ENCODE measurements at places on chromosomes 2 and 18.

GRCh38 chr18:54749291-54749690 lies 79.0 kb upstream of the RAB27B start:
- DNase-seq: no peak

- DNase-seq: no peak
Measured at GRCh38 chr18:23088310-23088709, 47.0 kb upstream of the CABLES1 start.

- DNase-seq: no peak
Measured at GRCh38 chr2:240689975-240690374, 1.7 kb upstream of the AQP12A start.

- DNase-seq: no peak
Measured at GRCh38 chr2:53739032-53739431, 28.6 kb upstream of the CHAC2 start.

GRCh38 chr18:56645415-56646016 lies 5.6 kb upstream of the WDR7 start:
- peak; percentile 44 for DNase-seq

DNA sequence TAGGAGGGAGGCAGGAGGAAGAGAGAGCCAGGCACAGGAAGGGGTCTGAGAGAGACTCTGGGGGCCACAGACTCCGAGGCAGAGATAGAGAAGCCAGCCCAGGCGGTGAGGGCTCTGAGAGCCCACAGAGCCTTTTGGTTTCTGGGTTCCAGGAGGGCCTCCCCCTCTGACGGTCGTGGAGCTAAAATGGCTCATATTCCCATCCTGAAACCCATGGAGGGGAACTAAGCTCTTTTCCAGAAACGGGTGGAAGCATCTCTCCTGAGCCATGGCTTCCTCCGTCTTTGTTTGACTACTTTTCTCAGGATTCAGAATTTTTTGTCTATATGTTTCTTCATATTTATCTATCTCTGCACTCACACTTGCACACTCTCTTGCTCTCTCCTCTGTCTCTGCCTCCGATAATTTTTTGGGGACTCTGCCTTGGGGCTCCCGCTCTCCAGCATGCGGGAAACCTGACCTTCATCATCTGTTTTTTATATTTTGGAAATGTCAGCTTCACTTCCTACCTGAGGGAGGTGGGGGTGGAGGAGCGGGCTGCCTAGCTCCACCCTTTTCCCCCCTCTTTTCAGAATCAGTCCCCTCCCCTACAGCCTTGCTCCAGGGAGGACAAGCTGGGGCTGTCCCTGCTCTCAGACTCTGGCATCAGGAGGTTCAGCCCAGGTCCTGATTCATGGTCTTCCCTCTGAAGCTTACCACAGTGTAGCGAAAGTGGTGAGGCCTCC lies 5.0 kb upstream of the PKDCC start:
- DNase-seq: no peak

DNA sequence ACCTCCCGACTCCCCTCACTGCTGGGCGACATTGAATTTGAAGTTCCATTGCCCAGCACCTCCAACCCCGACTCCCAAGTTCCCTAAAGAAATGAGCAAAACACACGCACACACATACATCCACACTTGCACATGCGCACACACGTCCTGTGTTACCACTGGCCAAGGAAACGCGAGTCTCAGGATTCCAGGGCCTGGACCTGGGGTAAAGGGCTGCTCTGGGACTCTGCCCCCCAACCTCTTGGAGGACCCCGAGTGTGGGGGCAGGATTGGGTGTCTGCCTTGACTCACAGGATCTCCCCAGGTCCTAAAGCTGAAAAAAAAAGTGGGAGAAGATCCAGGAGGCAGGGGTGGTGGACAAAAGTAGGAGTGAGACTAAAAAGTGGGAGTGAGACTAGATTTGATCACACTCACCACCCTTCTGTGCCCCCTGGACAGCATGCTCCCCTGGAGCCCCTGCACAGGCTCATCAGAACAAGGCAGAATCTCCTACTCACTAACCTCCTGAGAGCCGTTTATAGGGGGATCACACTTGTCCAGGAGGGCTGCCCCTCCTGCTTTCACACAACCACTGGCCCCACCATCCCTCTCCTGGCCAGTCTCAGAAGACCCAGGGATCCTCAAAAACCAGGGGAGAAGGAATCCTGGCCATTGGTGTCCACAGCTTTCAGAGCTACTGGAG lies 202.2 kb downstream of the TNS1 start:
- no peak for DNase-seq

GRCh38 chr18:58662118-58662517 lies 9.1 kb upstream of the MALT1 start:
- no peak for DNase-seq

GRCh38 chr2:241286348-241287090 lies 29.0 kb downstream of the HDLBP start:
- DNase-seq: no peak

DNA sequence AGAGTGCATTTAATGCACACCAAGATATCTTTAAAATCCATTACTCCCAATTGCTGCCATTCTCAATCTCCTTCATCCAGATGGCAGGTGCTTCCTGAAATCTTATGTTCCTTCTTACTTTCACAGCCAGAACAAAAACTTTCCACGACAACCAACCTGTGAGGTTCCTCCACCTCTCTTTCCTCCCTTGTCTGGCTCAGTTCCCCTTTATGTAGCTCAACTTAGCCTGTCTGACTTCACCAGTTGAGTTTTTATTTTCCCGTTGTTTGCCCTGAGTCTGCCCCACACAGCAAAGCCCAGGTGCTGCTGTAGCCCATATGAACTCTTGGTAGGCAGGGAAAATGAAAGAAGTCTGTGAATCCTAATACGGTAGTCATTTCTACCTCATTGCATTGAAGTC lies 112.5 kb downstream of the MREG start:
- DNase-seq: peak; percentile 15

DNA sequence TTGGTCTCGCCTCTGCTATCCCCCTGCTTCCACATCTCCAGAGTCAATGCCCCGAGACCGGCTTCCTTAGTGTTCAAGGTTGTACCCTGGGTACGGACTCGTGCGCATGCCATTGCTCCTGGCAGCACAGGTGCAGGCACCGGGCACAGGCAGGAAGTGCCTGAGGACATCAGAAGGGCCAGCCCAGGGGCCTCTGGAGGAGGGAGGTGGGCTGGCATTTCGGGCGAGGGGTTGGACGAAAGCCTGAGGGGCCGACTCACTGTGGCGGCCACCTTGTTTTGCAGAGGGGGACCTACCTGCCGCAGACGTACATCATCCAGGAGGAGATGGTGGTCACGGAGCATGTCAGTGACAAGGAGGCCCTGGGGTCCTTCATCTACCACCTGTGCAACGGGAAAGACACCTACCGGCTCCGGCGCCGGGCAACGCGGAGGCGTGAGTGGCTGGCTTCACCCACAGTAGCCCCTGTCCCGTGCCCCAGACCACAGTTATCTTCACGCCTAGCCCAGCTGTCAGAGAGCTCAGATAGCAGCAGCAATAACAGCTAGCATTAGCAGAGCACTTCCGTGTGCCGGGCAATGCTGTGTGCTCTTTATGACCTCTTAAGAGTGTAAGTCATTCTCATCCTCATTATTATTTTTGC lies 12.5 kb downstream of the ITM2C start:
- DNase-seq: no peak

DNA sequence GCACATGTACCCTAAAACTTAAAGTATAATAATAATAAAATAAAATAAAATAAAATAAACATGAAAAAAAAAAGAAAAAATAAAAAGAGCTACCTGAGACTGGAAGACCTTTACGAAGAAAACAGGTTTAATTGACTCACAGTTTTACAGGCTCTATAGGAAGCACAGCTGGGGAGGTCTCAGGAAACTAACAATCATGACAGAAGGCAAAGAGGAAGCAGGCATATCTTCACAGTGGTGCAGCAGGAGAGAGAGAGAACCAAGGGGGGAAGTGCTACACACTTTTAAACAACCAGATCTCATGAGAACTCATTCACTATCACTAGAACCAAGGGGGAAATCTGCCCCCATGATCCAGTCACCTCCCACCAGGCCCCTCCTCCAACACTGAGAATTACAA lies 379.3 kb upstream of the VWC2L start:
- peak; percentile 65 for DNase-seq

GRCh38 chr2:223868005-223868404 lies 30.6 kb upstream of the AP1S3 start:
- DNase-seq: no peak

DNA sequence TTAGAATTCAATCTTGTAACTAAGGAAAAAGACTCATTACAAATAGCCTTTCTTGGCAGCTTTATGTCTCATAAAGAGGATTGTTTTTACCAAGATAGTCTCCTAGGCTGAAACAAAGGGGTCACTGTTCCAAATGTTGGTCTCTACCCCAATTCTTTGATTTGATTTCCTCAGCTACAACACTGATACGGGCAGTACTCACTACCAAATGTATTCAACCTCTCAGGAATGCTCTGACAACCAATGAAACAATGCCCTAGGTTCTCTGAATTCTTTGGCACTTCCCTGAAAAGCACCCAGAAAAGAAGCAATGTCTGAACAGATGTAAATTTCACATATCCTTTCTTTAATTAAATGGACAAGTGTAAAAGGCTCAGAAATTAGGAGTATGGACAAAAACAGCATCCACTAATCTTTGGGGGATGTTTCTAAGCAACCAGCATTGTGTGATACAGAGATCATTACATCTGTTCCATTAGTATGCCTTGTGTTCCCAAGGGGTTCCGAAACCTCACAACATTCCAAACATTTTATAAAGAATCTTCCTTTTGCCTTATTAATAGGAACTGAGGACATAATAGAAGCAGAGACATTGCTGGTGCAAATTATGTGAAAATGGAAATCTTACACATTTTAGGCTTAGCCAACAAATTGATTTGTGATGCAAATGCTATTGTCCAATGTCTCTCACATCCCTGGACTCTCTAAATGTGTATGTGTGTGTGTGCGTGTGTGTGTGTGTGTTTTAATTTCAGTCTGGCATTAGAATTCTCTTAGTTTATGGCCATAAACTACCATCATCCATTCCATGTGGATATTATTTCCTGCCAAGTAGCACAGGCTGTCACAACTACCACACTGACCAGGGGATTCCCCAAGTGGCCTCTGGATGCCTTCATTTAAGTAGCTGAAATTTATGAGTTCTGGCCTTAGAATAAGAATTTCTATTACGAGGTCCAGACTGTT lies 276.0 kb downstream of the MTX2 start:
- no peak for DNase-seq

DNA sequence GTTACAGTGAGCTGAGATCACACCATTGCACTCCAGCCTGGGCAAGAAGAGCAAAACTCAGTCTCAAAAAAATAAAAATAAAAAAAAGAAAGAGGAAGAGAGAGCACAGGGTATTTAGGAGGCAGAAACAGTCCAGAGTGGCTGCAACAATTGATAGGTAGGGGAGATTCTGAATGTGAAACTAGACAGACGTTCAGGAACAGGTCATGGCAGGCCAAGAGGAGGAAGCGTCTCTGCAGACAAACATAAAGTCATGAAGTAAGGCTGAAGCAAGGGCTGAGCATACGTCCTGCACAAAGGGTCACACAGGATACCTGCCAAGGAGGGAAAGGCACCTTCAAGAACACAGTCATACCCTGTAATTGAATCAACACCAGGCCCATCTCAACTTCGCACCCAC lies 64.1 kb upstream of the ZNF532 start:
- no peak for DNase-seq

DNA sequence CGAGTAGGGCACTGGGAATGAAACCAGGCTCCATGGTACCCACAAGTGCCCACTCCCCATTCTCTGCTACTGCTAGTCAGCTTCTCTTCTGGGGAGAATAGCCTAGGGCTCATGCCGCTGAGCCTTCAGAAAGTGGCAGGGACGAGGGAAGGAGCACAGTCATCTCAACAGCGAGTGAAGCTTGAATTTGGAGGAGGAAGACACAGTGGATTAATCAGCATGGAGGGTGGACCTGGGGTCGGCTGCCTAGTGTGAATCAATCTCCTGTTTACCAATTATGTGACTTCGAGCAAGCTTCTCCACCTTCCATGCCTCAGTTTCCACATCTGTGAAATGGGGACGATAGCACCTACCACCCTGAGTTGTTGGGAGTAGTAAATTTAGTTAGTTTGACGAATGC lies 157.0 kb downstream of the SEPTIN10 start:
- no peak for DNase-seq
